Activated T-helper 9 cell treated with anti-CD3 and anti-CD28 coated beads, Interleukin-2, amount 50 U/mL, for 16 hours (primary cell): ENCODE measurements at places on chromosomes 12 and 14.

DNA sequence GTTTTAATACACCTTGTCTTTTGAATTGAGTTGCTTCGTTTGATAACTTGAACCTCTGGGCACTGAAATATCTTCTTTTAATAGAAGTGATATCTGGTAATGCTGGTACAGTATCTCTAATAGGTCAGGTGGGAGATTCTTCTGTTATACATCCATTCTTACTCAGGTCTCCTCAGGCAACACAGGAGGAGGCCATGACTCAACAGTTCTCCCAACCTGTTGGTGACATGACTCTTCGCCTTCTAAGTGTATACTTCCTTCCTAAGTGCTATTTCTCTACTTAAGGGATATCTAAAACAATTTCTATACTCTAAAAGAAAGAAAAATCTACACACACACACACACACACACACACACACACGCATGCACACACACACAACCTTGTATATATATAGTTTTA, 509.1 kb downstream of the PCNX1 start:
- no peak for DNase-seq

DNA sequence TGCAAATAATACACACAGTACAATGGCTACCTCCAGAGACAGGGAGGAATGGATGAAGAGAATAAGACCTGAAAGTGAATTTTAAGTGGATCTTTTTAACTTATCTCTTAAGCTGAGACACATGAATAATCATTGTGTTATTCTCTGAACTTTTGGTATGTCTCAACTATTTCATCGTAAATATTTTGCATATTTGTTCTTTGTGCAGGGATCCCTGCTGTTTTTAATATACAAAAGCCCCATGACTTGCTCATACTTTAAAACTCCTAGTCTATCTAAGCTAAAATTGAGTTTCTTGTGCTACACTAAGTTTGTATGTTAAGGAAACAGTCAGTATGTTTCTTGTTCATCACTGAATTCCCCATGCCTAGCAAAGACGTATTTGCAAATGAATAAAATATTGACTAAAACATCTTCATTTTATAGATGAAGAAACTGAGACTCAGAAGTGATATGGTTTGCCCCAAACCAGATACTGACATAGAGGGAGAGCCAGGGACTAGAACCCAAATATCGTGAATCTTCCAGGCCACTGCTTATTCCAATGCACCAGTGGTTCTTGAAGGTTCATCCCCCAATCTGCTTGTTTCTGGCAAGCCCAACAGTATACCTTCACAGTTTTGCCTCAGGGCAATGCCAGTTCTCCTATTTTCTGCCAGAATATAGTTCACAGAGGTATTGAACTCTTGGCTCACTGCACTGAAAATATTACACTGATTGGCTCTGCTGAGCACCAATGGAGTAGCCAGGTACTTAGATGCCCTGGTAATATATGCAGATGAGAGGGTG, 356.9 kb downstream of the MED13L start:
- DNase-seq: no peak

DNA sequence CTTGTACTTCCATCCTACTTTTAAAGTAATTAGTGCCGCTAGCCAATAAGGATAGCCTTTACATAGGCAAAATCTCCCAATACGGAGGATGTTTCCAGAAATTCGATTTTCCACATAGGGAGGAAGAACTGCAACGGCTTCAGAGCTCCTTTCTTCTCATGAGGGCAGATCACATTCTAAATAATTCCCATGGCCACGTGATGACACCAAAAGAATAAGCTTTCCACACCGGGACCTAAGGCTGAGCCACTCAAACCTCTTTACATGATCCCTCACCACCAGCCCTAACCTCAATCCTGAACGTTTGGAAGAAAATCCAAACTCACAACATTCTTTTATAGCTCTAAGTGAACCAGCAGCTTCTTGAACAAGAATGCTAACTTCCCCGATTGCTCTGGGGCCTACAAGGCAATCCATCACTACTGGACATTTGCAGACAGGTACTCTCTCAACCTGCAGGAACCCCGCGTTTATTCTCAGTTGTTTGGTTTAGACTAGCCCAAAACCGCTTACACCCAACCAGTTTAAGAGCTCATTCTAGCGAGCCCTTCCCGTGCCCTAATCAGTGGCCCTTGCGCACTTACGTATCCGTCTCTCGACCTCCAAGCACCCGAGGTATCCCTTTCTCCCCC, 884 bp downstream of the CAPRIN2 start:
- no peak for DNase-seq

GRCh38 chr12:6074979-6075585, 49.4 kb downstream of the VWF start:
- DNase-seq: no peak

- DNase-seq: no peak
These were observed 1154.7 kb upstream of the FLRT2 start for GRCh38 chr14:84375235-84375634.

DNA sequence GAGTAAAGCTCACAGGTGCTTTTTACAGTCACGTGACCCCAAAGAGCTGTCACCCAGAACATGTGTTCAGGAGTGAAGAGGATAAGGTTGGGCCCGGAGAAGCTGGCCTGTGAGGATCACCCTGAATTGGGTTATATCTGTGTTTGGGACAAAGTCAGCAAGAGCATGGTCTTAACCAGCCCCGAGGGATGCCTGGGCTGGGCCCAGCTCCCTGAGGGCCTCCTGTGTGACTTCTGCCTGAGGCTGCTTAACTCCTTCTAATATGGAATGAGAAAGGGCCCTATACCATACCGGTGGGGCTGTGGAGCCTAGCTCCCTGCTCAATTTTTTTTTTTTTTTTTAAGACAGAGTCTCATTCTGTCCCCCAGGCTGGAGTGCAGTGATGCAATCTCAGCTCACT, 2.5 kb downstream of the CDCA4 start:
- no peak for DNase-seq

DNA sequence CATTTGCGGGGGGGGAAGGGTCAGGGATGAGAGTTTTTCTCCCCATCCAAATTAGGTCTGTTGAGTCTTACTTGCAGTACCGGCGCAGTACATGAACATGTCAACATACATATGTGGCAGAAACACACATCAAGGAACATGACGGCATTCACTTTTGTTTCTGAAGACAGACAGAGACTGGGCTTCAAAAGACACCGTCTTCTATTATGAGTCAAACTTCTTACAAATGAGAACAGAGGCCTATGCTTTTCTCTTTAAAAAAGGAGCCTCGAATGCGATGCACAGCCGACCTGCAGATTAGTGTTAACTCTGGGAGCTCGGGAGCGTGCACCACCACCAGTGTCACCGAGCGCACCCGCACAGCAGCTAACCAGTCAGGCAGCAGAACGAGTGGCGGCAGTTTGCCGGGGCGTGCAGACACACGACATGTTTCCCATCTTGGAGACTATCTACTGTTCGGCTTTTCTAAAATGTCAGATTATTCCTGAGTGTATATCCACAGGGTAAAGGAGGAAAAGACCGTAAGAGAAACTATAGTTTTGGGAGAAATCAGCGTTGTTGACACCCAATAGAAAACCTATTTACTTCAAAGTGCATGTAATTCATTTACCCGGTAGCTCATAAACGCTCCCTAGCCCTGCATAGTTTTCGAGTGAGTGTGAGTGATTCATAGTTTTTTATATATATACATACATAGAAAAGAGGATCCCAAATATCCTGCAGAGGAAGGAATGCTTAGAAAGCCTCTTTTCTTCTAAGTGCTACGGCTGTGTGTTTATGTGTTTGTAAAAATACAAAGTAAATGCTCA, 33.0 kb downstream of the UBR7 start:
- DNase-seq: no peak

DNA sequence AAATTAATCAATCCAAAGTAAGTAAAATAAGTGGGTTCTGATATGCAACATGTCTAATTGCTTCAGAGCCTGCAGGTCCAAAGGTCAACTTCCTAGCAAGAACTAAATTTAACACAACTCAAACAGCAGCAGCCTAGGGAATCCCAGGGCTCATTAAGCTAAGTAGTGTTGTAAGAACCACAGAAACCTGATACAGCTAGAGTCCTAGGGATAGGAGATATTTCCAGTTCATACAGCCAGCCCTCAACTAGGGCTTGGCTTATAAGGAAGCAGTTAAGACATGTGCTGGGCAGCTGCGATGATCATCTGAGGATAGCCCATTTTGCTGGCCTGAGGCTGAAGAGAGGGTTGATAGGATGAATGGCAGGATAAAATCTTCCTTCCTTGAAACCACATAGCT, at the start of gene OR4Q3:
Gene OR4Q3 (plus strand): TSS at position 316 of the 400 bp plus-strand sequence.
- no peak for DNase-seq

DNA sequence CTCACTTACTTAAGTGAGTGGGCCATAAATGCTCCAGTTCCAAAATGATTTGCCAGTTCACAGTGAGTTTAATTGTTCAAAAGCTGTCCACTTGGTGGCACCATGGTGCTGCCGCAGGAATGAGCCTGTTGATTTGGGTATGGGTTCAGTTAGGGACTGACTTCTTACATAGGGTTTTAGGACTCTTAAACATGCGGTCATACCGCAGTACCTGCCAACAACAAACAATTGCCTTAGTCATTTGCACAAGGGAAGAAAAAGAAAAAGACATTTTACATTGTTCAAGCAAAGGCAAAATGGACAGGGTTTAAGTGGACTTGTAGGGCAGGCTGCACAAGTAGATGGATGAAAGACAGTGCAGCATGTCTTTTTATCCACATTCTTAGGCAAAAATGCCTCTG, 80.0 kb upstream of the DBX2 start:
- DNase-seq: no peak

GRCh38 chr12:10395390-10395998, 5.7 kb upstream of the KLRK1 start:
- no peak for DNase-seq

DNA sequence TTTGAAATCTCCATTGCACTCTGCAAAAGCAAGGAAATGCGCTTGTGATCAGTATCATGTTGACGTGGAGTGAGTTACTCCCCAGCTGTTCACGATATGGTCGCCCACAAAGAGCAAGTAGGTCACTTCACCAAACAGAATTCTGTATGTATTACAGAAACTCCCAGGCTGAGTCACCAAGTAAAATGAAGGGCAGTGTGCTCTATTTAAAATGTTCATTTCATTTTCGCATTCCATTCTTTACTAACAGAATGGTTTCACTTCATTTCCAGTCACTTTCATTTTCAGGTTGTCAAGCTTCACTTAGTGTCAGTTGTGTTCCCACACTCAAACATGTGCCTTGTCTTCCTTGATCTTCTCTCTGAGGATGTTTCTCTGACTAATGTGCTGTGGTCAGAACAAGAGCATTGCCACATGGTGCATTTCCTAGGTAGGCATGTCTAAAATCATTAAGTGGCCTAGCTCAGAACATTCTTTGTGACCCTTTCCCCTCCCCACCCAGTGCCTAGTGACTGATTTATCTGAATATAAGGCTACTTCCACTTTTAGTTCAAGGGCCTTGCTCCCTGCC, 391.2 kb downstream of the RAD51B start:
- peak; percentile 24 for DNase-seq

DNA sequence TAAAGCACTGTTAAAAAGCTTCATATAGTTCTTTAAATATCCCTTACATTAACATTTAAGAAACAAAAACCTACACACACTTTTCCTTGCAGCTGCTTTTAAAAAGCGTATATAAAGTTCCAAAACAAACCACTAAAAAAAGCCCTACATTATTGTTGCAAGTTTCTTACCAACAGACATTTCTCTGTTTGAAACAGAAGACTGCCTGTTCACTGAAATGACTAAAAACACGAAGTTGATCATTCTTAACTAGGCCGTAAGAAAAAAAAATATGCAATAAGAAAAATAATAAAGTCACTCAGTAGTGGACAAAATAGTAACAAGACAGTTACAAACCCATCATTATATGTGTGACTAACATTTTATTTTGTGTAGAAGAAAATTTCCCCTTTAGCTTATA, 37.3 kb downstream of the KIF21A start:
- DNase-seq: no peak

- no peak for DNase-seq
These were observed 8.9 kb downstream of the AJUBA start for GRCh38 chr14:22973217-22974032.

GRCh38 chr12:2451025-2451424, 343.7 kb upstream of the FKBP4 start:
- no peak for DNase-seq

DNA sequence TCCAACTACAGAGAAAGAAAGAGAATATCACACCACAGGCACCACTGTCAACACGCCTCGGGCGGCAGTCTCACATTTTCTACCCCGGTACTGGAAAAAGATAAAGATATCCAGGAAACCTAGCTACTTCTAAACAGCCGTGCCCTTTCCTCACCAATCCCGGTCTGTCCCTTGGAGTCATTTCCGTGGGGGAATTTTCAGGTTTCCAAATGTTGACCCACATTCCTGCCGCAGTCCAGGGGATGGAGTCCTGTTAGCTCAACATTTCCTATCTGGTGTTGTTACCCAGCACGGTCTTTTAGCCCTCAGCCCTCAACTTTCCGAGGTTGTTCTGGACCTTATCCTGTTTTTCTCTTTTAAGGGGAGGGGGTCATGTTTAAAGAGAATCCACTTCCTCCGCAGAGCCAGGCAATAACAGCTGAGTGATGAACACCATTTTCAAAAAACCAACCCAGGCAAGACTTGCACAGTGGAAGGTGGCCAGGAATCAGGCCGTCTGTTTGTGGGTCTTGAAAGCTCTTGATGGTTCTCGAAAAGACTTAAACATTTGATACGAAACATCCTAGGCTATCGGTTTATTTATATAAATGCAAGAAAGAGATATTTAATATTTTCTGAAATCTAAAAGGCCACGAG, 4.6 kb downstream of the SSH1 start:
- DNase-seq: no peak

GRCh38 chr12:42332301-42333285, 6.6 kb downstream of the PPHLN1 start:
- DNase-seq: no peak

GRCh38 chr12:47189728-47190127, 110.0 kb upstream of the AMIGO2 start:
- DNase-seq: no peak

DNA sequence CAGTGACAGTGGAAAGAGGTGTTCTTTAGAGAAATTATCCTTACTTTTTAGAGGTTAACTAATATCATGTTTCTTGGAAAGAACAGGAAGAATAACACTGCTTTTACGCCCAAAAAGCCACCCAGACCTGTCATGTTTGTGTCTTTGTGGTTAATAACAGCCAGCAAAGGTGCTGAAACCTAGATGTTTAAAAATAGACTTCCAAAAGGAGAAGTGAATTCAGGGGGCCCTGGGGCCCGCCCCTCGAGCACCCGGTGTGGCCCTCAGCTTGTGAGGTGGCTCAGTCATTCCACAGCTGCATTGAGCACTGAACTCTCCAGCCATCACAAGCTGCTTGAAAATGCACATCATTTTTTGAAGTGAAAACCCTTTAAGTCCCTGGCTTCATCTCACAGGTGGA, 20.8 kb upstream of the AMN start:
- DNase-seq: no peak

DNA sequence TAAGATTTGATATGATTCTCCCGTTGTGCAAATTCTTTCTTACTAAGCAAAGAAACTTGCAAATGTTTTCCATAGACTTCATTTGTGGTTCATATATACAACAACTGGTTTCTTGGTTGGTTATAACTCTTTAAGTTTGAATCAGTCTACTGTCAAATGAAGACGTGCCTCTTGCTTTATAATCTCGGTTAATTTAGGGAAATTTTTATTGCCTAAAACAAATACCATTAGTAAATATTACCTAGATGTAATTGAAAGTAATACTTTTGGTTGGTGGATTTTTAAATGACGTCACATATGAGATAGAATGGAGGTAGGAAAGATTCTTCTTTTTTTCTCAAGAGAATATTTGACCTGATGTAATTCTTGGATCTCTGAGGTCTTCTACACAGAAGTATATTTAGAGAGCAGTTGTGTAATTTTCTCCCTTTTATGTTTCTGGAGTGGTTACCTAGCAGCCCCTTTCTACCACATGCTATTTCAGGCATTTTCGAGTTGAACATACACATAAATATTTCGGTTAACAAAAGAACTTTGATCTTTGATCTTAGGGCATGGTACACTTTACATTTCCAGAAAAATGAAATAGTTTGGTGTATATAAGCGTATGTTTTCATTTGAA, 1.7 kb downstream of the ATF7IP start:
- DNase-seq: no peak
